CD4-positive, CD25-positive, alpha-beta regulatory T cell (primary cell): ENCODE measurements at places on chromosomes 7 and 10. TPM values are rescaled to one million over a fixed set of nuclear protein-coding genes. Genes with fewer than 3 reads are reported as not detected.

GRCh38 chr7:151342811-151343210 is 1.2 kb downstream of the NUB1 start:
- no peak for DNase-seq

DNA sequence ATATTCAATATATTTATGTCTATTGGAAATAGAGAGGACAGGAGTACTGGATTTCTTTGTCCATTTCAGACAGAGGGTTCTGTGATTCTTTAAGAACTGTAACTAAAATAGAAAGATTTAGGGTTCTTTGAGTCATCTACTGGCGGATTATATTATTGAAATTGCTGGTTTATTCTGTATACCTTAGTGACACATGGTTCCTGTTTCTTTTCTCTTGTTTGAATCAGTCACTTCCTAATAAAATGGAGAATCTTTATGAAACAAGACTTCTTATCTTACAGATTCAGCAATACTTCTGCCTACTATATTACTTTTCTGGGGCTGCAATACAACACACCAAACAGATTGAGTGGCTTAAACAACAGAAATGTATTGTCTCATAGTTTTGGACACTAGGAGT is 20.8 kb upstream of the ZNF800 start:
- DNase-seq, result no peak

GRCh38 chr7:2948749-2949148 is 94.9 kb downstream of the CARD11 start:
- no peak for DNase-seq

The CD36 gene
- 0.52 TPM for total RNA-seq

The ELFN1 gene
- total RNA-seq, result not detected
